A375 (cell line): ENCODE measurements at places on chromosomes 3 and 15. TPM values are rescaled to one million over a fixed set of nuclear protein-coding genes. Genes with fewer than 3 reads are reported as not detected.

The ROBO1 gene
- 68.6 and 75.4 TPM in 2 replicates for total RNA-seq

The CCK gene
- total RNA-seq: 0.80 and 1.4 TPM in 2 replicates

The NR2E3 gene
- total RNA-seq: 0.19 and 0.38 TPM in 2 replicates

The SLC51B gene
- not detected in 2 replicates for total RNA-seq

The COLQ gene
- 1.2 and 2.5 TPM in 2 replicates for total RNA-seq

The SLC22A14 gene
- total RNA-seq: 0.29 TPM in 1 of 2 replicates, not detected in the other

The PGBD4 gene
- total RNA-seq: 2.3 TPM in 2 replicates

The ELL3 gene
- total RNA-seq: 1.2 and 1.3 TPM in 2 replicates

The FBXL22 gene
- 0.34 TPM in 2 replicates for total RNA-seq

The DLL4 gene
- total RNA-seq: 0.21 TPM in 1 of 2 replicates, not detected in the other

The IL20RB gene
- total RNA-seq: 3.2 TPM in 2 replicates

The IP6K1 gene
- 32.7 and 36.0 TPM in 2 replicates for total RNA-seq

The C3orf22 gene
- not detected in 2 replicates for total RNA-seq

The DNAH12 gene
- total RNA-seq: under 0.01 TPM in 1 of 2 replicates, not detected in the other

The CKMT1B gene
- total RNA-seq: 1.3 TPM in 1 of 2 replicates, not detected in the other

The TGM4 gene
- 0.80 TPM in 1 of 2 replicates, not detected in the other for total RNA-seq

The FOXB1 gene
- total RNA-seq: not detected in 2 replicates

The PARL gene
- total RNA-seq: 31.1 and 42.9 TPM in 2 replicates

The STRIT1 gene
- not detected in 2 replicates for total RNA-seq

The AQP9 gene
- total RNA-seq: not detected in 2 replicates

The DHFR2 gene
- total RNA-seq: 3.8 and 6.0 TPM in 2 replicates

The OSTN gene
- not detected in 2 replicates for total RNA-seq

The HGD gene
- total RNA-seq: 0.15 TPM in 1 of 2 replicates, not detected in the other

The USP50 gene
- total RNA-seq: not detected in 2 replicates

The RTP1 gene
- total RNA-seq: not detected in 2 replicates

The TLNRD1 gene
- total RNA-seq: 13.9 and 15.0 TPM in 2 replicates

The B3GNT5 gene
- 3.1 and 4.4 TPM in 2 replicates for total RNA-seq

The TATDN2 gene
- 10.1 and 12.1 TPM in 2 replicates for total RNA-seq

The MINAR1 gene
- total RNA-seq: 1.0 and 1.1 TPM in 2 replicates

The SH2D7 gene
- total RNA-seq: not detected in 2 replicates

The OR5K2 gene
- total RNA-seq: not detected in 2 replicates

The CHRFAM7A gene
- 2.3 and 6.8 TPM in 2 replicates for total RNA-seq

The MUC20 gene
- total RNA-seq: 0.19 and 2.4 TPM in 2 replicates

The POU1F1 gene
- not detected in 2 replicates for total RNA-seq

The ADAM10 gene
- total RNA-seq: 183 and 184 TPM in 2 replicates

The AEN gene
- 113 and 127 TPM in 2 replicates for total RNA-seq

The RTP3 gene
- 0.08 TPM in 1 of 2 replicates, not detected in the other for total RNA-seq

The CLCN2 gene
- 14.2 and 16.4 TPM in 2 replicates for total RNA-seq
